ENCODE measurements at places on chromosomes 12 and 14.
A peak's percentile ranks its signal among the peaks of the same experiment; 100 is the strongest.

DNA sequence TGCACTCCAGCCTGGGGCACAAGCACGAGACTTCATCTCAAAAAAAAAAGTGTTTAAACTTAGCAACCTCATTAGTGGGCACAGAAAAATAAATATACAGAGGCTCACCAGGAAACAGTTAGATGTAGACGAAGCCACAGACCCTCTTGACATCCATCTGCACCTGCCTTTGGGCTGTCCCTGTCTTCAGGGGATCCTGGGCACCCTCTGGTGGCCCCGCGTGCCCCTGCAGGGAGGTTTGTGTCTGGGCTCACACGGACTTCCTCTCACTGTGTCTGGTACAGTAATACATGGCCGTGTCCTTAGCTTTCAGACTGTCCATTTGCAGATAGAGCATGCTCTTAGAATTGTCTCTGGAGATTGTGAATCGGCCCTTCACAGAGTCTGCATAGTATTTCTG lies 916.5 kb downstream of the TMEM121 start:
- peak; percentile 78 for DNase-seq
- peak overlapping the region; percentile 17 for H3K4me3 ChIP-seq
- H3K4me1 ChIP-seq: peaks cover 58% of the 10 kb centered on the region
- no peaks in the 10 kb centered on the region for H3K36me3 ChIP-seq
- no peaks in the 10 kb centered on the region for H3K27me3 ChIP-seq

GRCh38 chr12:12441843-12442461 lies 85.1 kb downstream of the BORCS5 start:
- no peaks in the 10 kb centered on the region for H3K27me3 ChIP-seq
- peaks cover 68% of the 10 kb centered on the region for H3K4me1 ChIP-seq
- H3K27ac ChIP-seq: peak overlapping the region; percentile 98
- no peak for DNase-seq
- H3K36me3 ChIP-seq: no peaks in the 10 kb centered on the region

DNA sequence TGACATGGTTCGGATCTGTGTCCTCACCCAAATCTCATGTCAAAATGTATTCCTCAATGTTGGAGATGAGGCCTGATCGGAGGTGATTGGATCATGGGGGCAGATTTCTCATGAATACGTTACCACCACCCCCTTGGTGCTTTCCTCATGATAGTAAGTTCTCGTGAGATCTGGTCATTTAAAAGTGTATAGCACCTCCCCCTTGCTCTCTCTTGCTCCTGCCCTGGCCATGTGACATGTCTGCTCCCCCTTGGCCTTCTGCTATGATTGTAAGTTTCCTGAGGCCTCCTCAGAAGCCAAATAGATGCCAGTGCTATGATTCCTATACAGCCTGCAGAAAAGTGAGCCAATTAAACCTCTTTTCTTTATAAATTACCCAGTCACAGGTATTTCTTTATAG lies 7.1 kb downstream of the OR6C68 start:
- no peak for DNase-seq
- no peaks in the 10 kb centered on the region for H3K4me1 ChIP-seq
- no peak overlapping the region for H3K27ac ChIP-seq

DNA sequence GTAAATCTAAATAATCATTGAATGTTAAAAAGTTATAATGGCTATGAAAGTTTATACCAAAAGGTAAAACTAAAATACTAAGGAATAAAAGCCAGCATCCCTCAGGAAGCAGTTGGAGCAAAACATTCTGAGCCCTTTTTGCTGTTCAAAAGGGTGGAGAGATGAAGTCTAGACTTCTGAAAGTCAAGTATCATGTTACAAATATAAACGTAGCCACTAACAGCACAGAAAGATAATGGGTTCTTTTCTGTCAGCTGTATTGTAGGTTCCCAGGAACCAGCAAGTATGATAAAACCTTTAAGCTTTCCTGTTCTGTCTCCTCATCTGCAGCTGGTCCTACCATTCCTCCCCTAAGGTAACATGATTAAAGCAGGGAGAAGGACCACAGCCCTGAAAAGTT lies 16.4 kb upstream of the PLD4 start:
- H3K27ac ChIP-seq: no peak overlapping the region
- H3K4me1 ChIP-seq: no peaks in the 10 kb centered on the region
- peaks cover 21% of the 10 kb centered on the region for H3K27me3 ChIP-seq
- H3K36me3 ChIP-seq: no peaks in the 10 kb centered on the region

GRCh38 chr14:89364316-89364715 lies 52.7 kb downstream of the FOXN3 start:
- H3K27me3 ChIP-seq: no peaks in the 10 kb centered on the region
- H3K36me3 ChIP-seq: peaks cover 3% of the 10 kb centered on the region
- H3K4me3 ChIP-seq: no peak overlapping the region
- H3K4me1 ChIP-seq: peaks cover 36% of the 10 kb centered on the region
- DNase-seq: no peak

DNA sequence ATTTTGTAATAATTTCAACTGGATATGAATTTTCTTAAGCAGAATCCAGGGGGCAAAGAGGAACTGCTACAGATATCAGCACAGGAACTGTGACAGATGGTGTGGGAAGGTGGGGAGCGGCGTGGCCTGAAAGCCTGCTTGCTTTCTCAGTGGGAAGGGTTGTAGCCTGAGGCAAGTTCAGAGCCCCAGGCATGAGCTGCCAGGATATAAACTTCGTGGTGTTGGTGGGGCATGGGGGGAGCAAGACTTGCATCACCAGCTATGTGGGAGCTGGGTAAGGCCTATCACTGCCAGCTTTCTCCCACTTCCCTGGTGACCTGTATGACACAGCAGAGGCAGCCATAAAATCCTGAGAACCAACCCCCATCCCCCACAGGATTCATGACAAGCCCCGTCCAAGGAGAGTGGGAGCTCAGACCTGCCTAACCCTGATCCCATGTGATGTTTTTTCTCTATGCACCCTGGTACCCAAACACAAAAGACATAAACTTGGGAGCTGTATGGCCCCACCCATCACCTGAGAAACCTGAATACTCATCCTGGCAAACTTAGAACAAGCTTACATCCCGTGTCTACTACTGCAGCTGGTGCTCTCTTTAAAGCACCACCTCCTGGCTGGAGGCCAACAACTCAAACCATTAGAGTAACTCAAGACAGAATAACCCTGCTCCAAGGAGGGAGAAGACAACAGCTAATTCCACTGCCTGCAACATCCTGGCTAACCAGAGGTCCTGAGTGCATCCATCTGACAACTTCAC lies 16.5 kb downstream of the CLEC1A start:
- H3K4me1 ChIP-seq: no peaks in the 10 kb centered on the region
- no peak for DNase-seq
- peak overlapping the region; percentile 25 for H3K27ac ChIP-seq
- H3K36me3 ChIP-seq: no peaks in the 10 kb centered on the region
- no peaks in the 10 kb centered on the region for H3K27me3 ChIP-seq

Measured in thymus (tissue), 14 donors.